ENCODE measurements at places on chromosomes 2 and 18.
A peak's percentile ranks its signal among the peaks of the same experiment; 100 is the strongest.

DNA sequence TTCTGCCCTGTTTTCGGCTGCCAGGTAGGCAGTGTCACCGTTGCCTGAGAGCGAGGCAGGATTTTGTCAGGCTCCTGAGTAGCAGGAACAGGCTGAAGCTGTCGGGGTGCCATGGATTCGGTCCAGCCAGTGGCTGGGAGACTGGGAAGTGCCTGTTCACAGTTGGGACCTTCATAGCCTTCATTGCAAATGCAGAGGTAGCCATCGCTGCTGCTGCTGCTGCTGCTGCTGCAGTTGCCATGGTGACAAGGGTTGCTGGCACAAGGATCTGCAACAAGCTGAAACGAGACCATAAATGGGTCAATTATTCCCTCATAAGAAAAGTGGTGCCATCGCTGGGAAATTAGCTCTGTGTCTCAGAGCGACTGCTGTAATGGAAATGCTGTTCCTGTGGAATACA is 122.7 kb downstream of the DNER start:
- DNase-seq: no peak

DNA sequence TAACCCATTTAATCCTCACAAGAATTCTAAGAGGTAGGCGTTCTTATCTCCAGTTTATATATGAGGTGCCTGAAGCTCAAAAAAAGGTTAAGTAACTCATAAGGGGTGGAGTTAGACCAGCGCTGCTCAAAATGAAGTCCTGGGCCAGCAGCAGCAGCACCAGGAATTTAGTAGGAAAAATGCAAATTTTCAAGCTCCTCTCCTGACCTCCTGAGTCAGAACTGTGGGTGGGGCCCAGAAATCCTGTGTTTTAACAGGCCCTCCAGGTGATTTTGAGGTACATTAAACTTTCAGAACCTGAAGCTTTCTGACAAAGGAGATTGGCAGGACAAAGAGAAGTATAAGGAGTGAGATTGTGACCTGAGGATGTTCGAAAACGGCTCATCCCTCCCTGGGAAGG is 66.0 kb upstream of the CCDC85A start:
- DNase-seq: no peak

GRCh38 chr2:26429779-26430578 is 28.3 kb downstream of the DRC1 start:
- DNase-seq: no peak

DNA sequence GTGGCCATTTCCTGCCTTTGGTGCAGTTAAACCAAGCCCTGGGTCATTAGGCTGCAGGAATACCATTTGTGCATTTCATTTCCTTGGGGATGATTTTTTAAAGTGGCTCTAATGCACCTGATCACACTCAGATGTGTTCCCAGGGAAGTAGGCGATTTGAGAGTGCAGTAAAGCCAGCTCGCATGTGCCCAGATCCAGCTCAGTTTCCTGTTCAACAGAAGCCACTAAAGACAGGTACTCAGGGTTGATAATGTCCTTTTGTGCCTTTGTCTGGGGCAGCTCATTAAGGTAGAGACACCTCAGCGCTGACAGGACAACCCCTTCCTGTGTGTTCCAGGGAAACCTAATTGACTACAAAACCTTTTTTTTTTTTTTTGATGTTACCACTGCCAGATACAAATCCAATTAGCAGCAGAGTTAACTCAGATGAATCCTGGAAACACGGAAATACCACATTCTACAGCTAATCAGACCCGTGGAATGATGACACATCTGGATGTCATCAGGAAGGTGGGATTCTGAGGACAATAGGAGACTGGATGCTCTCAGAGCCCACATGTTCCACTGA is 15.2 kb upstream of the CHRNA1 start:
- no peak for DNase-seq

DNA sequence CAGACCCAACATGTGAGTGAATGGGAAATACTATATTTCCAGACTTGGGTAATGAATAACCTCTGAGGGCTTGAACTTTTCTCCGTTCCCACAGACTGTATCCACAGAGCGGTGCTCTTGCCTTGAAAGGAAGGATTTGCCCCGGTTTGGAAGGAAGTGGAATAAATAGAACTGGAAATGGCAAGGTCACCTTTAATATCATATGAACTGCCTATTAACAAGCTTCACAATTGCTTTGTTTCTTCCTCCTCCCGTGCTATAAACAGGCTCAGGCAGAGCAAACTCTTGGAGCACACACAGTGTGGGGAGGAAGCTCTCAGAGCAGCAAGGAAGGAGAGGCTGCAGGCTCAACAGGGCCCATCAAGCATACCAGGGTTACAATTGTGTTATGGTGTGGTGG is 28.5 kb upstream of the DARS1 start:
- DNase-seq: no peak

- no peak for DNase-seq
Observed at GRCh38 chr2:20214566-20215182, 10.3 kb downstream of the SDC1 start.

- DNase-seq: no peak
Observed at GRCh38 chr2:17538844-17539554, 1.5 kb upstream of the VSNL1 start.

DNA sequence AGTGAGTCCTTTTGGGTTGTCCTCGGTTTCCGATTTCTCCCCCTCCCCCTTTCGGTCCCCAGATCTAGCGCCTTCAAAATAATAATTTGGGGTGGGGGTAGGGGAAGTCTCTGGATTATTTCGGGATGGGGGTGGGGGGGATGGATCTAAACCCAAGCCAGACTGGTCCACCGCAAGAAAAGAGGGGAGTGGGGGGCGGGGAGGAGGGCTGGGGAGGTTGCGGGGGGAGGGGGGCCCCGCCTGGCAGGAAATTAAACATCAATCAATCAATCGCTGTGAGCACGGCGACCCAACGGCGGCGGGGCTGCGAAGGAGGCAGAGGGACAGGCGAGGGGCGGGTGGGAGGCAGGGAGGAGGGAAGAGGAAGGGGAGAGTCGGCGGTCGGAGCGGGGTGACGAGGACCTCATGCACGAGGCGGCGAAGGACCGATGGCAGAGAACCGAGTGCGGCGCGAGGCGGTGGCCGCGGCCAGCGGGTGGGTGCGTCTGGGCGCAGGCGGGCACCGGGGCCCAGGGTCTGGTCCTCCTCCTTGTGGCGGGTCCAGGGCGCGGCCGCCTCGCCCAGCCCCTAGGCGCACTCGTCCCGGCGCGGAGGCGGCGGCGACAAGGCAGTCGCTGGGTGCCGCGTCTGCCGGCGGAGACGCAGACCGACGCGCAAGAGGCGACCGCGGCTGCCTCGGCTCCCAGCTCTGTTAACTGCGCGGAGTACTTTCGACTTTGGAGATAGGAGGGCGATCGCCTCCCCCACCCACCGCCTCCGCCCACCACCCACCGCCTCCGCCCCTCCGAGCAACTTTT is 468 bp upstream of the SATB2 start:
- no peak for DNase-seq

GRCh38 chr2:19702267-19702666 is 199.5 kb downstream of the TTC32 start:
- no peak for DNase-seq

GRCh38 chr2:60793169-60793568 is 37.1 kb downstream of the PAPOLG start:
- DNase-seq: no peak

- no peak for DNase-seq
Observed at GRCh38 chr2:215636816-215637215, 200.9 kb upstream of the FN1 start.

DNA sequence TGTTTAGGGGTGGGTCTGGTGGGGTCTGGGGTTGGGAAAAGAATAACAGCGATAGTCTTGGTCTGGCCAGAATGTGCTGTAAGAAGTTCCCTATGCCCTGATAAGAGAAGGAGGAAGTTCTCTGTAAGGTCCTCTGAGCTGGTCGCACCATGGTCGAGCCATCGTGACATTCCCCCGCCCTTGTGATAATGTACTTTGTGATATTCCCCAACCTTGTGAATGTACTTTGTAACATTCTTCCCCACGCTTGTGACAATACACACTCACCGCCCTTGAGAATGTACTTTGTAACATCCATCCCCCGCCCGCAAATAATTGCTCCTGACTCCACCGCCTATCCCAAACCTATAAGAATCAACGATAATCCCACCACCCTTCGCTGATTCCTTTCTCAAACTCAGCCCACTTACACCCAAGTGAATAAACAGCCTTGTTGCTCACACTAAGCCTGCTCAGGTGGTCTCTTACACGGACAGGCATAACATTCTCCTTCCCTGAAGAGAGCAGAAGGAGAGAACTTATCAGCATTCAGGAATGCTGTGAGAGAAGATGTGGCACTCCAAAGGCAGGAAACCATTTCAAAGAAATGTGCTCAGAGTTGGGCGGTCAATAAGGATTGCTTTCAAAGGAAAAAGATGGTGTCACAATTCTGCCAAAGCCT is 17.8 kb upstream of the DUSP19 start:
- no peak for DNase-seq

GRCh38 chr2:238247002-238247822 is 7.4 kb upstream of the HES6 start:
- no peak for DNase-seq

- DNase-seq: no peak
Observed at GRCh38 chr2:7816233-7816632, 865.6 kb upstream of the ID2 start.

- DNase-seq: no peak
Observed at GRCh38 chr18:54828986-54829385, 709 bp downstream of the RAB27B start.

DNA sequence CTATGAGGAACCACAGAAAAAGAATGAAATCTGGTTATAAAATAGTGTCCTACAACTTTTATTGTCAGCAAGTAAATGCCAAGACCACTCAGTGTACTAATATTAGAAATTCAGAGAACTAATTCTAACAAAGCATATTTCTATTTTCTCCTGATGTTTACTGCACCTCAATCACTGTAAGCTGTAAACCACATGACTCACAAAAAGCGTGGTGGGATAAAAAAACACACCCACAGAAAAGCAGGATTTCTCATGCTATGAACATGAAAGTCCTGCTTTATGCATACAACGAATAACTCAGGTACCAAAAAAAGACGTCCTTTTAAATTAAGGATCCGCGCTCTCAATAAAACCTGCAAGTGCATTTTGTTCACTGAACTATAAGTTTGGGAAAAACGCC is 797 bp downstream of the TXNL4A start:
- no peak for DNase-seq

DNA sequence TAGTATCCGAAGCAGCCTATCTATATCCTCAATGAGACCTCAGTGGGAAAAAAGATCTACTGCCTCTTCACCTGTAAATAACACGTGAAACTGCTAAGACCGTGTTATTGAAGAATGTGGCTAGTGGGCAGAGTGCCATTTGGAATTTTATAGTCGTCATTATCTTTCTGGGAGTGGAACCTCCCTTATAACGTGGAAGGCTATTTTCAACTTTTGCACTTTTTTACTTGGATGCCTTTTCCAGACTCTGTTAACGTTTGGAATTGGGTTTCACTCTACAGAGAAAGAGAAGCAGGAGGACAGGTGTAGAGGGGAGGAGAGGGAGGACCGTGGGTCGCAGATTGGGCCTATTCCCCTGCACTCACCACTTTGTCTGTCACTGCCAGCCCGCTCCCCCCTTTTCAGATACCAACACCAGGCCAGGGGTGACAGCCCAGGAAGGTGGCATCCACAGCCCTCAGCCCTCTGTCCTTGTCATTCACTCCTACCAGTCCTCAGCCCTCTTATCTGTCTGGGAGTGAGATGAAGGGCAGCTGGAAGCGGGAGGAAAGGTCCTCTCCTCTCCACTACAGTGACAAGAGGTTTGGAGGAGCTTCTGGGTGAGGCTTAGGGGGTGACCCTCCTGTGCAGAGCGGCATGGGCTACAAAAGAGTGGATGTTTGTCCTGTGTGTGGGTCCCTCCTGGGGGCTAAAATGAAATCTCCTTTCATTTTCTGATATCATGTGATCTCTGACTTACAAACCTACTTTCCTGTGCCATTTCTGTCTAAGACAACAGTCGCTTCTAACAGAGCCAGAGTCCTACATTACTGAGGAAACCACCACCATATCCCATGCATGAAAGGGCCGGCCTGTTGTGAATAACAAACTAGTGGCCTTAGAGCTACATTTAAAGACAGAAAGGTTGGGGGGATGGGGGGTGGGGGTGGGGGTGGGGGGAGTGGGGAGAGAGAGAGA is 23.9 kb upstream of the CEP68 start:
- DNase-seq: no peak

- DNase-seq: no peak
Observed at GRCh38 chr18:50282521-50283335, 1.4 kb upstream of the MBD1 start.

GRCh38 chr2:109322111-109322510 is 193.1 kb downstream of the SH3RF3 start:
- no peak for DNase-seq

DNA sequence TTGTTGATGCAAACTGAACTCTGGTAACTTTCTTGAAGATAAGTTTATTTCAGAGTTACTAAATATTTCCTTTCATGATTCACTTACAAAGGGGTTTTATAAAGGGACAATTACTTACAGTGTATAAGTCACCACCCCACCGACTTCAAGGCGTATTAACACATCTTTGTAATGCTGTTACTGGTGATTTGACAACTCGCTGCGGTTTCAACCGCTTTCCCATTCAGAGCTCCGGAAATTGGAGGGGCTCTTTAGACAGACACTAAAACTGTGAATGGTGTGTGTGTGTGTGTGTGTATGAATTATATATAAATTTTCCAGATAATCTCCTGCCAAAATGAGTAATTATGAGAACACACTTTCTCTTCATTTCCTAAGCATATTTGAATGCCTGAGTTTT is 4.9 kb downstream of the TM4SF20 start:
- DNase-seq: peak; percentile 58

DNA sequence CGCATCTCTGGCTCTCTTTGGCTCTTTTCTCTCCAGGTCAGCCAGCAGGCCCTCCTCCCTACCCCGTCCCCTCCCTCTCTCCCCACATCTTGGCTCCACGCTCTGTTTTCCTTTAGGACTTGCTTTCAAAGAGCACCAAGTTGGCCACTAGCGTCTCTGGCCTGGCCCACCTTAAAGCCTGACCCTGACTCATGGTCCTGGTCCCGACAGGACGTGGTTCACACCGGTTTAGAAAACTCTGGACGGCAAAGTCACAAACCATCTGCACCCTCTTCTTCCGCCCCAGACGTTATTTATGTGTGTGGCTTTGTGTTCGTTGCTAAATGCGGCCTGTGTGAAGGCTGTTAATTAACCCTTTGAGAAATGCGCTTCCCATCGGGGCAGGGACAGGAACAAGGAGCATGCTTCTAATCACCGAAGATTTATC is 169.0 kb upstream of the HAAO start:
- DNase-seq: no peak

DNA sequence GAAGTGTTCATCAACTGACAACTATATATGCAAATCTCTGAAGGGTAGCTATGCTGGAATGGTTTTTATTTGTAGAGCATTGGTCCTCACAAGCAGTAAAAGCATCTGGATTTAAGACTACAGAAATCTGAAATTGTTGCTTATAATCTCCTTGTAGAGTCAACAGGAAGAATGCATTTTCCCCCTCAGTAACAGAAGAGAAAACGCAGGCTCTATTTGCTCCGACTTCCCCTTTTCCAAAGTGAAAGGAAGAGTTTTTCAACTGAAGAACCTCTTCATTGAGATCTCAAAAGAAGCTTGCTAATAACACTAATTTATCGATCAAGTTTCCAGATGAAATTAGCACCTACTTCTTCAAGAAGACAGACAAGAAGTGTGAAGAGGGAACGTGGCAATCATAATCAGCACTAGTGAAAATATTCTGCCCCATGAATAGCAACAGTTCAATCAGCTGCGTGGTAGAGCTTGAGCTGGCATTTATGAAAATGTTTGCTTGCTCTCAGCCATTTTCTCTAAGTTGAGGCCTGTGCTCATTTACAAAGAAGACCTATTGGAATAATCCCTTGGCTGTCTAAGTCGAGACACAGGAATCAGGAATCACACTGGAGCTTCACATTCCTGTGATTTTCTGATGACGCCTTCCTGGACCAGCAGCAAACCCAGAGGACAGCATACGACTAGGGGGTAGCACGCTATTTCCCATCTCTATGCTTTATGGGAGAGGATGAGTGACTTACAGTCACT is 43.7 kb downstream of the TGIF1 start:
- no peak for DNase-seq
